ENCODE measurements at places on chromosomes 16 and 17.
A peak's percentile ranks its signal among the peaks of the same experiment; 100 is the strongest.

DNA sequence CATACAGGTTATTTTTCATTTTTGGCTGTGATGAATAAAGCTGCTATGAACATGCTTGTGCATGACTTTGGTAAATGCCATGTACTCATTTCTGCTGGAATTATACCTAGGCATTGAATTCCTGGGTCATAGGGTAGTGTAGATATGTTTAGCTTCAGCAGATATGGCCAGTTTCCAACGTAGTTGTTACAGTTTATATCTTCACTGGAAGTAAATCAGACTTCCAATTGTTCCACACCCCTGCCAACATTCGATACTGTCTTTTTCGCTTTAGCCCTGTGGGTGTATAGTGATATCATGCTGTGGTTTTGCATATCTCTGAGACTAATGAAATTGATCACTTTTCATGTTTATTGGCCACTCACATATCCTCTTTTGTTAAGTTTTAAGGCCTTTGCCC is 50.4 kb downstream of the ARHGAP27 start:
- DNase-seq = peak; percentile 71

DNA sequence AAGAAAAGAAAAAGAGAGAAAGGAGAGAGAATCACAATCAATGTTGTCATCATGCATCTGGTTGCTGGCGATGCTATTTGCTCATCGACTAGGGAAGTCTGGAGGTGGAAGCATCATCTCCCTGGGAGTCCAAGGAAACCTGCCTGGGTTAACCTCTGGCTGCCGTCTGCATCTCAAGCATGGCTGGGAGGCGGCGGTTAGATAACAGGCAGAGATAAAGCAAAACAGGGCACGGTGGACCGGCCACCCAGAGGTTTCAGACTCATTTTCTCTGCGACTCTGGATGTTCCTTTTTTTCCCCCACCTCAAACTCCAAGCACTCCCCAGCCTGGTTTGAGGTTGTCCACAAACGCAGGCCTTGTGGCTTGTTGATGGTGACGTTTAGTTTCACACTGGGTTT is 161.2 kb downstream of the ENGASE start:
- no peak for DNase-seq

DNA sequence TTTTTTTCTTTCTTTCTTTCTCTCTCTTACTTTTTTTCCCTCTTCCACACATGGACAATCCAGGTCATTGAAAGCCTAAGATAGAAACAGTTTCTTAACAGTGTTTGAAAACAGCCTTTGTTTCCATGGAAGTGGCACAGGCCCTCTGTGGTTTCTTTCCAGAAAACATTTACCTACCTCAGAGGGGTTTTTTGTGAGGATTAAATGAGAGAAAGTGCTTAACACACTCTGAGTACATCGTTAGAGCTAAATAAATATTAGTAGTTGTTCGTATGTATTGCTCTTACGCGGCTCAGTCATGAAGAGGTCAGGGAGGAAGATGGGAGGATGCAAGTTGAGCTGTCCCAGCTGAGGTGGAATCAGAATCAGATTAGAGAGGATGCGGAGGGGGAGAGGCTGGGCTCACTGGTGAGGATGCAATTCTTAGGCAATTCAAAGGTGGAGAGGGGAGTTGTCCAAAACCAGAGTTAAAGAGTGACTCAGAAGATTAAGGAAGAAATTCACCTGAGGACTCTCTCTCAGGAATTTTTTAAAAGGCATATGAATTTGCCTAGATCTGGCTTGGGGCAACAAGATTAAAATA is 345.4 kb downstream of the PMP22 start:
- DNase-seq = no peak

DNA sequence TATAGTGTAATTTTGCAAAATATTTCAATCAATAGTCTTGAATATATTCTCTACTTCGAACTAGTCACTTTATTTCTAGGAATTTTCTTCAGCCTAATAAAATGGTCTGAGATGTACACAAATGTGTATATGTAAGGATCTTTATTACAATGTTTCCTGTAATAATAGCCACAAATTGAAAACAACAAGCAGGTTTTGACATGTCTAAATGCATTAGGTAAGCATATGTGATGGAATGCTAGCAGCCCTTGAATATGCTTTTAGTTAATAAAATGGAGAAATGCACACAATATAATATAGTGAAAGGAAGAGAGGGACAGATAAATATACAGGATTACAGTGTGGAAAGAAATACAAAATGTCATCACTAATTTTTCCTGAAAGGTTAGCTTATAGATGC is 196.5 kb upstream of the IRX5 start:
- no peak for DNase-seq

All from hematopoietic multipotent progenitor cell treated with erythropoietin and hydrocortisone succinate and interleukin-3 and kit ligand, for 8 days (in vitro differentiated cells).